Activated CD8-positive, alpha-beta T cell treated with anti-CD3 and anti-CD28 coated beads for 36 hours (primary cell): ENCODE measurements at places on chromosomes 7 and 10. TPM values are rescaled to one million over a fixed set of nuclear protein-coding genes. Genes with fewer than 3 reads are reported as not detected.

The SLC13A4 gene
- total RNA-seq: not detected

The PRKCQ gene
- total RNA-seq: 47.1 TPM

The RELN gene
- total RNA-seq: not detected

The HECW1 gene
- total RNA-seq: not detected

The MSS51 gene
- 2.3 TPM for total RNA-seq

The PRLHR gene
- total RNA-seq: not detected

The GPRIN2 gene
- total RNA-seq: not detected

The NME8 gene
- total RNA-seq: not detected

The C10orf53 gene
- not detected for total RNA-seq

The EVX1 gene
- not detected for total RNA-seq

The NUTM2A gene
- total RNA-seq: 0.22 TPM

The ZMIZ2 gene
- 131 TPM for total RNA-seq

The MBL2 gene
- not detected for total RNA-seq

The RAPGEF5 gene
- 0.92 TPM for total RNA-seq

The NUTM2E gene
- not detected for total RNA-seq

The ATG9B gene
- total RNA-seq: 14.0 TPM

The GRM3 gene
- total RNA-seq: not detected

The ZNF735 gene
- not detected for total RNA-seq

The ETV1 gene
- total RNA-seq: 0.18 TPM

The MMS19 gene
- total RNA-seq: 107 TPM

The RADIL gene
- total RNA-seq: 0.77 TPM

The CLDN4 gene
- total RNA-seq: 0.72 TPM

The EN2 gene
- not detected for total RNA-seq

The SLC26A5 gene
- total RNA-seq: not detected

The DOCK4 gene
- total RNA-seq: 0.31 TPM

The GIMAP6 gene
- total RNA-seq: 21.5 TPM

The OPN4 gene
- total RNA-seq: not detected

The RALA gene
- 32.8 TPM for total RNA-seq

The H2BK1 gene
- total RNA-seq: not detected

The PRXL2A gene
- 21.0 TPM for total RNA-seq

The IKZF1 gene
- total RNA-seq: 277 TPM

The GRM8 gene
- not detected for total RNA-seq

The PTPRN2 gene
- 0.49 TPM for total RNA-seq

The HNRNPH3 gene
- total RNA-seq: 145 TPM

The IDI2 gene
- total RNA-seq: not detected

The ARMC3 gene
- total RNA-seq: not detected

The OR2F1 gene
- total RNA-seq: not detected

The HOXA10 gene
- not detected for total RNA-seq

The NOS3 gene
- 6.2 TPM for total RNA-seq
